ENCODE measurements at places on chromosomes 13 and 19.

DNA sequence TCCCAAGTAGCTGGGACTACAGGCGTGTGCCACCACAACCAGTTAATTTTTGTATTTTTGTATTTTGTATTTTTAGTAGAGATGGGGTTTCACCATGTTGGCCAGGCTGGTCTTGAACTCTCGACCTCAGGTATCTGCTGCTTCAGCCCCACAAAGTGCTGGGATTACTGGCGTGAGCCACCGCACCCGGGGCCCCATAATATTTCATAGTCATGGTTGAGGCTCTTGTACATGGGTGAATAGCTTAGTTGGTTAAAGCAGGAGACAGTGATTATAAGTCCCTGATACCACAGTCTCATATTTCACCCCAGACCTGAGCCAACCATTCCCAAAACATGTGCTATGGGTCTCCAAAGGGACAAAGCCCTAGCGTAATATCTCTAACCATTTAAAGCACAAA, 26.1 kb downstream of the MBNL2 start:
- no peak for DNase-seq

DNA sequence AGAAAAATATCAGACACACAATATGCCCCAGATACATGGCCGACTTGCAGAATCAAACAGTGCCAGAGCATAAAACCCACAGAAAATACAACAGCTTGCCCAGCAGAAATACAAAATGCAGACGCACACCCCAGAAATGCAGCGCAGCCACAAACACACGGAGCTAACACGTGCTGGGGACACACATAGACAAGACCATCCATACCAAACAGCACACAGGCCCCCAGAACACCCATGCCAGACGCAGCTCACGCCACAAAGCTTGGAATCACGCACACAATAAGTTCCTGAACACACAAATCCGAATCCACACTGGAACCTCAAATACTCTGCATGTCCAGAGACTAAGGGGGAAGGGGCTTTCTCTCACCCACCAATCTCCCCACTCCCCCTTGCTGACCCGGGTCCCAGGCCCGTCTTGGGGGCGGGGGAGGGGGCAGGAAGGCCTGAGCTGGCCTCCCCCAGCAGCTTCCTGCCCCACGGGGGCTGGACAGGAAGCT, 17.2 kb downstream of the CCDC97 start:
- DNase-seq: no peak

GRCh38 chr13:108993346-108993745, 363.9 kb downstream of the MYO16 start:
- DNase-seq: no peak

DNA sequence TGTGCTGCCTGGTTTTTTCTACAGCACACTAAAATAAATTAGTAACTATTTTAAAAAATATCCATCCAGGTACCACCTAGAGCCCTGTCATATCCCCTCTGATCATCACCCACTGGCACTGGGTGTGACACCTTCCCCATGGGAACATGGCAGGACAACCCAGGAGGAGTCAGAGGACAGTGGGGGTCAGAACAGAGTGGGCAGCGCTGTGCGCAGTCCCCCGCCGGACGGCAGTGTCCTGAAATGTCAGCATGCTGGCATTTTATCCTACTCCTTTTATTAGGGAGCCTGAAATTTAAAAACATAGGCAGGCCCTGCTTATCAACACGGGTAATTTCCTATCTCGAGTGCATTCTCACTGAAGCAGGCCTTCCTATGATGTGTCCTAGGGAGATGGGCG, 42.1 kb upstream of the GAS6 start:
- DNase-seq: no peak

DNA sequence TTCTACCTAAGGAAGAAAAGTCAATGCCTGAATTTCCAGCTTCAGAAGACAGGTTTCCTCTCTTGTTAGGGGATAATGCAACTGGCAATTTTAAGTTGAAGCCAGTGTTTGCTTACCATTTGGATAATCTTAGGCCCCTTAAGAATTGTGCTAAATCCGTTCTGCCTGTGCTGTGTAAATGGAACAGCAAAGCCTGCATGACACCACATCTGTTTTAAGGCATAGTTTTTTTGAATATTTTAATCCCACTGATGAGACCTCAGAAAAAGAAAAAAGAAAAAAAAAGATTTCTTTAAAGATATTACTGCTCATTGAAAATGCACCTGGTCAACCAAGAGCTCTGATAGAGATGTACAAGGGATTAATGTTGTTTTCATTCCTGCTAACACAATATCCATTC, 419.2 kb downstream of the SLITRK6 start:
- DNase-seq: no peak

DNA sequence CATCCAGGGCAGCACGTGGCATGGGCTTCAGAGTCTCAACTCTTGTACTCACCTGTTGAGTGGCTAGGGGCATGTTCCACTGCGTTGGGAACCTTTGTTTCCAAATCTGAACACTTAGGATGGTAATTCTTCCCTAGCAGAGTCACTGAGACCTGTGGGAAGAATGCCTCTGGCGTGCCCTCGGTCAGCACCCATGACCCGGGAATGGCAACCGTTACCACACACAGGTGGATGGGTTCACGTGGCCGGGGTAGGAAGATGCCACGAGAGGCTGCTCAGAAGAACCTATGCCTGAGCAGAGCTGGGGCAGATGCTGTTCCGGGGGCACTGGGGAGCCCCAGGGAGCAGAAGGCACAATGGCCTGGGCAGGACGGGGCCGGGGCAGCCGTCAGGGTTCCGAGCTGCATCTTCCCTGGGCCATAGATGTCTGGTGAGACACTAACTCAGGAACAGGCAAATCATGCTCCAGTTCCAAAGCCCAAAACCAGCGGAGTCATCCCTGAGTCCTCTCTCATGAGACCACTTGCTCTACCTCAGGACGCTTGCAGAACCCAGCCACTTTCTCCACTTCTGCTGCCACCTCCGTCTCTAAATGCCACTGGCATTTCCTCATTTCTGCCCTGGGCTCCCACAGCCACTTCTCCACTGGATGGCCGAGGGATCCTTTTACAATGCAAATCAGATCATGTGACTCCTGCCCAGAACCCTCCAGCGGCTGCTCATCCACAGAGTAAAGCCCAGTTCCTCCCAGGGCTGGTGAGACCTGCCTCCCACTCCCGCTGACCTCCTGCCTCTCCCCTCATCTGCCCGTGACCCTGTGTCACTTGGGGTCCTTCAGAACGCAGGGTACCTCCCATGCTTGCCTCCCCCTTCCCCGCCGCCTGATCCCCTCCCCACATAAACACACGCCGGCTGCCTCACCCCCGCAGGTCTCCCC, 36.7 kb downstream of the FAM124A start:
- DNase-seq: no peak

DNA sequence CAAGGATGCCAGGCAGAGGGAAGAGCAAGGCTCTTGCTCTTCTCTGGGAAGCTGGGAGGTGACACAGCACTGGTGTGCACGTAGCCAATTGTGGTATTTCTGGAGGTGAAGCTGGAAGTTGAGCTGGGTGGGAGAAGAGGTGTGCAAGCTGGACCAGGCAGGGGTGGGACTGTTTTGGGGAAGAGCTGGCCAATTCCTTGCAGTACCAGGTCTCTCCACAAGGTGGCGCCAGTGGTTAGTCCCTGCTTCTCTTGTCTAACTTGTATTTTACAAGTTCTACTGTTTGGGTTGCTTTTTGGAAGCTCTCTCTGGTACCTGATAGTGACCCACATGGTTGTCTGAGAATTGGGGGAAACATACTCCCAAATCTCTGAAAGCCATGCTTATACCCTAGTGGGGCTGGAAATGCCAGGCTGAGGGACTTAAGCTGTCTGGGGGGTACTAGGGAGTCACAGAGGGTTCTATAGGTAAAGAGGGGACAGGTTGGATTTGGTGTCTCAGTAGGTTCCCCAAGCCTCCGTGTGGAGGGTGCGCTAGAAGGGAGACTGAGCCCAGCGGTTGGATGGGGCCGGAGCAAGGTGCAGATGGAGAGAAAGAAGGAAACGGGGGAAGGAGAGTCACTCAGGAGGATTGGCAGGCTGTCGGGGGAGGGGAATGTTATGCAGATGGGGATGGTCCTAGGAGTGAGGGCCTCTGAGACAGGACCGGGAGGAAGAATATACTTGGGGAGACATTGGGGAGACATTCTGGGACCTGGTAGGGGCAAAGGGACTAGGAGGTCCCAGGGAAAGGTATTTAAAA, 3.0 kb downstream of the HPN start:
- no peak for DNase-seq

DNA sequence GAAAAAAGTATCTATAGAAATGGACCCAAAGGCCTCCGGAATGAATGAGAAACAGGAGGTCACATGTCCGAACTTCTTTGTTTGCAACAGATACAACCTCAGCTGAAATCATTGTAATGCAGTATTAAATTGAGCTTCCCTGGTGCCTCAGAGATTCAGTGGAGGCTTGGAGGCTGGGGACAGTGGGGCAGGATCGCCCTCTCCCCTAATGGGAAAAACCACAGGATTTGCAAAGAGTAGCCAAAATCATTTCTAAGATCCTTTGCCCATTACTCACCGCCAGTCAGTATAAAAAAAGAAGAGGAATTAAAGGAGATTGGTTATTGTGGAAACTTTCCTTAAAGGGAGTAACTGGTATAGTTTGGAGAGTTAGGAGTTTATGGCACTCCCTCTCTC, 30.4 kb upstream of the IRS2 start:
- DNase-seq: no peak

- DNase-seq: no peak
Observed at GRCh38 chr13:106617561-106617960, 49.6 kb upstream of the ARGLU1 start.

GRCh38 chr13:71597150-71597549, 269.9 kb downstream of the DACH1 start:
- no peak for DNase-seq

DNA sequence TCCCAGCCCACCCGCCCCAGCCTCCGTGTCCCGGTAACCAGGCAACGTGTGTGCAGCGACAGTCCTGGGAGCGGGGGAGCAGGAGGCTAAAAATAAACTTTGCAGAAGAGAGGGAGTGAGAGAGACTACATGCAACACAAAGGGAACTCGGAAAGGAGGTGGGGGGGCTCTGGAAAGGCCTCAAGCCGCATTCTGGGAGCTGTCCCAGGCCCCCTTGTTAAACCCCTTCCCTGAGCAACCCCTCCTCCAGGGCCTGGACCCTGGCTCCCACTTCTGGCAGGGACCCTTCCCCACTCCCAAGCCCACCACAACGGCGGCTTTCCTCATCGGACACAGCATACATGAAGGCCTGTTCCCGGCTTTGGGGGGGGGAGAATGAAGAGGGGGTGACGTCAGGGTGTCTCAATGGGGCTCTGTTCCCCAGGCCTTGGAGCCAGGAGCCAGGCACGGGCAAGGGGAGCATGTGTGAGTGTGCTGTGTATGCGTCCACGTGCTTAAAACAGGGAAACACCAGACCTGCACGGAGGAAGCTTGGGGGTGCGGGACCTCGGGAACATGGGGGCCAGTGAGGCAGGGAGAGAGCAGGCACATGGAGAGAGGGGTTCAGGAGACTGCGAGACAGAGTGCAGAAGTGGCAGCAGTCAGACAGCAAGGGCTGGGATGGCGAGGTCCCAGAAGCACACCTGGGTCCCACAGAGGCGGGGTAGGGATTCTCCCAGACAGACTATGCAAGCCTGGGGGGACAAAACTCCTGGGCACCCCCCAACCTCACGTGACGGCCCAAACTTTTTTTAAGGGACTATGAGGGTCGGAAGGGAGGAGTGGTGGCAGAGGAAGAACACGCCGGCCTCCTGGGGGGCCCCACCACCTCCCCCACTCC, 2.3 kb downstream of the ERF start:
- DNase-seq: no peak

GRCh38 chr19:9474975-9475374, 23.4 kb downstream of the ZNF560 start:
- DNase-seq: no peak

GRCh38 chr19:47509973-47510372, 4.9 kb downstream of the NAPA start:
- no peak for DNase-seq

- DNase-seq: peak; percentile 43
Observed at GRCh38 chr19:41449079-41449864, 6.3 kb downstream of the ERICH4 start.

DNA sequence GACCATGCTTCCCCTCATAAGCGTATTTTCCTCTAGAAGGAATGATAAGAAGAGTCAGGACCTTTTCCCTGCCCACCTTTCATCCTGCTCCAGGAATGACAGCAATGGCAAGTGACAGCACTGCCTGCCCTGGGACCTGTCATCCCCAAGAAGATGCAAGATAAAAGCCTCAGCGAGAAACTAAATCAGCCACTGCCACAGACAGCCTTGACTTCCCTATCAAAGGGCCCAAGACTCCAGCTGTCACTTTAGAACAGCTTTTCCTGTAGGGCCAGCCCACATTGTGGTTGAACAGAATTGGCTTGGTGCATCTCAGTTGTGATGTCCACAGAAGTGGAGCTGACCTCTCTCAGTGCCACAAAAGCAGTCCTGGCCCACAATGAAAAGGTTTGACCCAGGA, 1.1 kb downstream of the RAB8A start:
- DNase-seq: no peak

DNA sequence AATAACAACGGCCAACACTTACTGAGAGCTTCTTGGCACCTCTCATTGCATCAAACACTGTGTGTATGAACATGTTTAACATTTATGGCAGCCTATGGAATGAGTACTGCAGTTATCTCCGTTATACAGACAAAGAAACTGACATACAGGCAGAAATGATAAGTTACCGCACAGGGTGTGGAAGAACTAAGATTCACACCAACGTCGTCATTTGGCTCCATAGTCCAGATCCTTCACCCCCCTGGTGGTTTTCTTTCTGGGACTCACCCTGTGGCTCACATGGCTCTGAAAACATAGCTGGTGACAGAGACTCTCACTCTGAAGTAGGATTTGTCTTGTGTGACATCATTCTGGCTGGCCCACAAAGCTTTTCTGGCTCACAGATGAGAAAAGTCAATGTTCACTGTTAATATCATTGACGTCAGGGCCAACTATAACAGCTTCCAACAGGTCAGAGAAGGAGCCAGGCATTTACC, 230.1 kb downstream of the DLEU7 start:
- DNase-seq: no peak

DNA sequence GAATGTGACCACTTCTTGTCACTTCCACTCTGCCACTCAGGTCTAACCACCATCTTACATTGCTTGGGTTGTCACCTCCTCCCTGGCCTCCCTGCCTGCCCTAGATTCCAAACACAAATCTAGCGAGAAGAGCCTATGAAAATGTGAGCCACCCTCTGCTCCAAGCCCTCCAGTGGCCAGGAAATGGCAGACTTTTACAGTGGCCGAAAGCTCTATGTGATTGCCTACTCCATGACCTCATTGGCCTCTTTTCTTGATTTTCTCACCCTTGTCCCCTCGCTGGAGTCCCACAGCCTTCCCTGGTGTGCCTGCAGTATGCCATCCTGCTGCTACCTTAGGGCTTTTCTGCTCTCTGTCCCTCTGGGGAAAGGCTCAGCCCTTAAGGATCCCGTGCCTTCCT, 84.2 kb downstream of the LRCH1 start:
- DNase-seq: no peak

DNA sequence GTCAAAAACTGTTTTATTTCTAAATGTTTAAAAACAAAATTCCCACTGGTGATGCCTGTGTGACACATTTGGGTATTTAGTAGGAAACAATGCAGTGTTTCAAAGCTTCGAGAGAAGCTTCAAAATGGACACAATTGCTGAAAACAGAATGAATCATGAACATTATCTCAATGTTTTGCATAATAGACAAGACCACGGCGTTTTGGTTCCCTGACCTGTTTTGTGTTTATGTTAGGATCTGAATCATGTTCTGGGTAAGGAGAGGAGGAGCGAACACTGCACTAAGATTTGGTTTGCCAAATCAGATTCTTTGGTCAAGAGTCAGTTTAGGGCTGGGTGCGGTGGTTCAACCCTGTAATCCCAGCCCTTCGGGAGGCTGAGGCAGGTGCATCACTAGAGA, 42.2 kb downstream of the IFT88 start:
- DNase-seq: no peak

- DNase-seq: no peak
Observed at GRCh38 chr13:29654843-29655547, 59.5 kb upstream of the SLC7A1 start.

GRCh38 chr13:29830000-29830399, 20.4 kb downstream of the UBL3 start:
- no peak for DNase-seq
